Cortex of kidney (tissue), 1 donor: ENCODE measurements at places on chromosomes 5 and 9.

- no peak for DNase-seq
Observed at GRCh38 chr9:78630966-78631365, 334.0 kb downstream of the PSAT1 start.

DNA sequence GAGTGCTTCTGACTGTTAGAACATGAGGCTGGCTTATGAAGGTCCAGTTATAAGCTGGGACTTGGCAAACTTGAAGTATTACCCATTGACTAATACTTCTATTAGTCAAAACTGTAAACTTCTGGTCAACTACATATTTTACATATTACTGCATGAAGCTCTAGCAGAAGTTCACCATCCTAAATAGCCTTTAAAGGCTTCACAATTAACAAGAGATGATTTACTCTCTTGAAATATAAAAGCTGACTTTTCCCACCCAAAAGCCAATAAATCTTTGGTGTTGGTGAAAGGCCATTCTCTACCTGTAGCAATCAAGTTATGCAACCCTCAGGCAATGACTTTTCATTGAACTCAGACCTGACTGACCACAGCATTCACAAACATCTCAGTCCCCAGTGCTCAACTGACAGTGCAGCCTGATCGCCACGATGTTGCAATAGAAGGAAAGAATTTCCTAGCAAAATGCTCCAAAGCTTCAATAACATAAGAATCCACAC, 345.6 kb downstream of the EBF1 start:
- no peak for DNase-seq

DNA sequence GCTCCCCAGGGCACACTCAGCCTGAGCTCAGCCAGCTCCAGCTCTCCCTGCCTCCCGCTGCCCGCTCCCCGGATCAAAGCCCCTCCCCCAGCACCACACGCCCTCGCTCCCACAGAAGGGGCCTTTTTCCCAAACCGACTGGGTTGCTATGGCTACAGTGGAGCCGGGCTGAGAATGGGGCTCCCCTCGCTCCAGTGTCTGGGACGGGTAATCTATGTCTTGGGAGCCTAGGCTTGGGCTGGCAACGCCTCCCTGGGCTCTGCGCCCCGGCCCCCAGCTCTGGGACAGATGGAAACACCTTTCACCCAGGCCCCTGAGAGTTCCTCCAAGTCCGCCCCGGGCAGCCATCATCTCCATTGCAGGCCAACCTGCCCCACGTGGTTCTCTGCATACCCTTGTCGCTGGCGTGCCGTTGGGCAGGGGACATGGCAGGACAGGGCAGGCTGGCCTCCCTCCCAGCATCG, 29.6 kb downstream of the NOTCH1 start:
- DNase-seq = no peak

- no peak for DNase-seq
Observed at GRCh38 chr5:75005561-75005960, 46.8 kb downstream of the GCNT4 start.

GRCh38 chr5:170407062-170407461, 17.9 kb upstream of the KCNMB1 start:
- DNase-seq = no peak

DNA sequence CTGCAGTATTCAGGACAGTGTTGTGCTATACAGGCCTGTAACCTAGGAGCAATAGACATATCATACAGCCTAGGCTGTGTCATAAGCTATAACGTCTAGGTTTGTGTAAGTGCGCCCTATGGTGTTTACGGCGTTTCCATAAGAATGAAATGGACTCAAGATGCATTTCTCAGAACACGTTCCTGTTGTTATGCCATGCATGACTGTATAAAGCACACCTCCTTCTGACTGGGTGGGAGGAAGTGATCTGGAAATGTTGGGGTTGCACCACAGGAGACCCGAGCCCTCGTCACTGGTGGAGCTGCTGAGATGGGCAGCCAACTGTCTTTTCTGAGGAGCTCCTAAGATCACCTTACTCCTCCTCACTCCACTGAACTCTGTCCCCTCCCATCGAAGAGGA, 391.3 kb upstream of the DAP start:
- no peak for DNase-seq

DNA sequence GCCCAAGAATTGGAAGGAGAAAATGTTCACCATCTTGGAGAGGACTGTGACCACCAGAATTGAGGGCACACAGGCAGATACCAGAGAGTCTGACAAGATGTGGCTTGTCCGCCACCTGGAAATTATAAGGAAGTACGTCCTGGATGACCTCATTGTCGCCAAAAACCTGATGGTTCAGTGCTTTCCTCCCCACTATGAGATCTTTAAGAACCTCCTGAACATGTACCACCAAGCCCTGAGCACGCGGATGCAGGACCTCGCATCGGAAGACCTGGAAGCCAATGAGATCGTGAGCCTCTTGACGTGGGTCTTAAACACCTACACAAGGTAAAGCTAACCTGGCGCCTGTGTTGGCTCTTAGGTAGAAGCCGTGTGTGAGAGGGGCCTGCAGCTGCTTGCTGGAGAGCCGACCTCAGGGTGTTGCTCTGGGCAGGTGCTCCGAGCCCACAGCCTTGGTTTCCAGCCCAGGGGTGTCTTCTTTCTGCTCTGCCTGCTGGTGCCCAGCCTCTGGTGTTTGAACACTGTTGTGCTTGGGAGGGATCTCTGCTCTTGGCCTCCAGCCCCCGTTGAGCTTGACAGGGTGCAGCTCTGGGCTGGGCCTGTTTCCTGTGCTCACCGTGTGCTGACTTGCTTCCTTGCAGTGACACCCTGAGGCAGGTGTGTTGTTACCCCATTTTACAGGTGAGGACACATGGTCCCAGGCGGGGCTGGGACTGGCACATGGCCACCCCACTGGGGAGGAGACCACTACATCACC, 10.9 kb downstream of the EXOC3 start:
- DNase-seq = no peak

DNA sequence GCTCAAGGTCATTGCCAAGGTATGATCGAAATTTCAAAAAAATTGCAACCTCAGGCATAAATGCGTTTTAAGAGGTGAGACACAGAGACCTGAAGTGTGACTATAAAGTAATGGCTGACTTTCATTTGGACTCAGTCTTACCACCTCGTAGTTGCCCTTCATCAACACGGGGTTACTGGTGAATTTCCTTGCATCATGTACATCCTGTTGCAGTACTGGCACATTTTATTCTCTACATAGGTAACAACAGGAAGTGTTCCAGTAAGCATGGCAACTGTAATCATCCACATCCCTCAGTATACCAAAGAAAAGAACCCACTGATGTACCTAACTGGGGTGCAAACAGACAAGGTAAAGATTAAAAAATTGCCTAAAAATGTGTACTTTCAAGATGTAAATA, 29.3 kb downstream of the MOCS2 start:
- DNase-seq = no peak

GRCh38 chr9:88741335-88741734, 206.4 kb downstream of the NXNL2 start:
- DNase-seq = no peak

DNA sequence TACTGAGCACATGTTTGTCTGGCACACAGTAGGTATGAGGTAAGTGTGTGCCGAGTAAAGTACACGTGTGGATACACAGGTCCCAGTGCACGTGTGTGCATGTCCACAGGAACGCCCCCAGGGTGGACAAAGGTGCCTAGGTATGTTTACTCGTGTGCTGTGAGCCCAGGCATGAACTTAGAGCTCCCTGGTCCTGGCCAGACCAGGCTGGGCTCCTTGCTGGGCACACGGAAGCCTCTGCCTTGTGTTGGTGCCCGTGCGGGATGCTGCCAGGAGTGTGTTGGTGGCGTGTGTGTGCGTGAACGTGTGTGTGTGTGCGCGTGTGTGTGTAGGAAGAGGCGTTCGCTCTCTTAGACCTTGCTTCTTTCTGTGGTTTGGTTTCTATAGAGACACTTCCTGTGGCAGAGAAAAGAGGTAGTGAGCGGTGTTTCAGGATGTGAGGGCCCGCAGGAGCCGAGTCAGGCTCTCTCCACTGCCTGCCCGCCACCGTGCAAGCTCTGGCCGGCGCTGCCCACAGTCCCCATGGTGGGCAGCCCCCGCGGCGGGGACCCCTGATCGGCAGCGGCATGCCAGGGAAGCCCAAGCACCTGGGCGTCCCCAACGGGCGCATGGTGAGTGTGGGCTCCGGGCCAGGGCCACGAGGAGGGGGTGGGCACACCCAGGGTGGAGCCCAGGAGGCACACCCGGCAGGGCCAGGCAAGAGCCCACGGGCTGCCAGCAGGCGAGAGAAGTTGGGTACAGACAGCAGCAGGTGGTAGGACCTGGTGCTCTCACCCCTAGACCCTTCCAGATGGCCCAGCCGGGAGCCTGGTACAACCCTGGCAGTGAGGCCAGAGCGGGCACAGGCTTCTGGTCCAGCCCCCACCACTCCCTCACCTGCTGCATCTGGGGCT, at the start of gene RGS14:
Gene RGS14, plus strand, starts transcription at position 466 of the 893 bp plus-strand sequence. Its CDS starts 101 bp downstream, at position 567.
- DNase-seq = no peak

DNA sequence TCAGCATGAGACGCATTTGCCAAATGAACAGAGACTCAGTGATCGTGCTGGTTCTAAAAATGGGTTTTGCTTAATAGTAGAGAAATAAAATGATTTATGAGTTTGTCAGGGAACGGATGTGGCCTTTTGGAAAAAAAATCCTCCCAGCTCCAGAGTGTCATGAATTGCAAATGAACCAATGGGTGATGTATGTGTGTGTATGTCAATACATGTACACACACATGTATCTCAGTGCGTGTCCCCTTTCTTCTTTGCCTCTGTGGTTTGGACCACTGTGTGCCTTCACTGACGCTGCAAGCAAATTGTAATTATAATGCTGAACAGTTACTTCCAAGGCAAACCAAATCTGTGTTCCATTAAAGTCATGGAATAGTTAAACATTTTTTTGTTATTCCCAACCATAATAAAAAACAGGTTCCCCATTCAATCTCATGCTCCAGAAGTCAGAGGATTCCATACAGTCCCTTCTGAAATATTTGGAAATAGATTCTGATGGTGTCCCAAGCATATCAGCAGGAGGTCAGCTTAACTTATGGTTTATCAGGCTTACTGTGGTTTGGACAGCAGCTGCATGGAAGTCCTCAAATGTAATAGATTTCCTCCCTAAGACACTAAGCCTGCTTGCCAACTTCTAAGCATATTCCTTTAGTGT, 630.5 kb downstream of the ACTL7B start:
- DNase-seq = no peak

- no peak for DNase-seq
Observed at GRCh38 chr9:87707805-87708506, 18.0 kb upstream of the CTSL start.

- DNase-seq = no peak
Observed at GRCh38 chr5:173592050-173592669, 24.3 kb downstream of the BOD1 start.

- DNase-seq = no peak
Observed at GRCh38 chr5:115458003-115458409, 86.6 kb downstream of the FEM1C start.

DNA sequence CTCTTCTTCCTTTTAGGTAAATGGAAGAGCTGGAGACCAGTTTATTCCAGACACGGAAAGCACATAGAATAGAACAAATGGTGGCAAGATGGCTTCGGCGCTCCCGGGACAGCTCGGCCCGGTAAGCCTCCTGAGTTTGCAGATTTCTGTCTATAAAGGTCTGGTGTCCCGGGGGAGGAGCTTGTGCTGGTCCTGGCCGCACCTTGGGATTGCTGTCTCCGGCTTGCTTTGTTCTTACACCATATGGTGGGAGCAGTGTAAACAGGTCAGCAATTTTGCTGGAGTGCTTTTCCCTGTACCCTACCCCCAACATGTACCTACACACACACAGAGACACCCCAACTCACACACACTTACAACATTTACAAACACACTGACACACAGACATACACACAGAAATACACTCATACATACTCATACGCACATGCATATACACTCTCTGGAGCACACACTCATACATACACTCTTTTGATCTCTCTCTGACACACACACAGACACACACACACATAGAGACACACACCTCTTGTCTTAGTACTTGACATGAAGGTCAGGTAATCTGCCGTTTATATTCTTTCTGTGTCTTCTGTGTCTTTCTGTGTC, 42.0 kb downstream of the FRMPD1 start:
- no peak for DNase-seq

DNA sequence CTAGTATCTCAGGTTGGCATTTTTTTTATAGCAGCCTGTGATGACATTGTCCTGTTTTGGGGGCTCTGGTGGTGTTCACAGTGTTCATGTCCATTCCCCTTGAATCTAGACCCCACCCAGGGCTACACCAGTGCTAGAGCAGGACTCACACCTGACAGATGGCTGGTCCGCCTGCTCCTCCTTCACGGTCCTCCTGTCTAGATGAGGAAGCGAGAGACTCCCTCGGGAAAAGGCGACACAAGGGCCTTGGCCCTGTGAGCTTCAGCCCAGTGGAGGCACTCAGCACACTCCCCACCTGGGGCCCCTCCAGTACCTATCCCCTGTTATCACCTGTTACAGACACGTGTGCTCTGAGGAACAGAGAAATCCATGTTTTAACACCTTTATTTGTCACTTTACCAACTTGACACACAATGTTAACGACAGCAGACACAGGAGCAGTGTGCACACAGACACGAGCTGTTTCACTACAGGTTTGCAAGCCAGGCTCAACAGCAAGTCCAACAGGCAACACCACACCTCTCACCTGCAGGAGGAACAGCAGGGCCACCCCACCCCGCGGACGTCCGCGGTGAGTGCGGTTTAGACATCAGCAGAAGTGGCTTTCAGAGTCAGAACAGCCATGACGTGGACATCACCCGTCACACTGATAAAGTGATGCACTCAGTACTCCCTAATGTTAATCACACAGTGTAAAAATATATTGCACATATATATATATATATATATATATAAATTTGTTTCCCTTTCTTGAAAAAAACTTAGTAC, 33.5 kb downstream of the TPPP start:
- no peak for DNase-seq

GRCh38 chr5:80008995-80009765, 18.1 kb upstream of the MTX3 start:
- DNase-seq = no peak

DNA sequence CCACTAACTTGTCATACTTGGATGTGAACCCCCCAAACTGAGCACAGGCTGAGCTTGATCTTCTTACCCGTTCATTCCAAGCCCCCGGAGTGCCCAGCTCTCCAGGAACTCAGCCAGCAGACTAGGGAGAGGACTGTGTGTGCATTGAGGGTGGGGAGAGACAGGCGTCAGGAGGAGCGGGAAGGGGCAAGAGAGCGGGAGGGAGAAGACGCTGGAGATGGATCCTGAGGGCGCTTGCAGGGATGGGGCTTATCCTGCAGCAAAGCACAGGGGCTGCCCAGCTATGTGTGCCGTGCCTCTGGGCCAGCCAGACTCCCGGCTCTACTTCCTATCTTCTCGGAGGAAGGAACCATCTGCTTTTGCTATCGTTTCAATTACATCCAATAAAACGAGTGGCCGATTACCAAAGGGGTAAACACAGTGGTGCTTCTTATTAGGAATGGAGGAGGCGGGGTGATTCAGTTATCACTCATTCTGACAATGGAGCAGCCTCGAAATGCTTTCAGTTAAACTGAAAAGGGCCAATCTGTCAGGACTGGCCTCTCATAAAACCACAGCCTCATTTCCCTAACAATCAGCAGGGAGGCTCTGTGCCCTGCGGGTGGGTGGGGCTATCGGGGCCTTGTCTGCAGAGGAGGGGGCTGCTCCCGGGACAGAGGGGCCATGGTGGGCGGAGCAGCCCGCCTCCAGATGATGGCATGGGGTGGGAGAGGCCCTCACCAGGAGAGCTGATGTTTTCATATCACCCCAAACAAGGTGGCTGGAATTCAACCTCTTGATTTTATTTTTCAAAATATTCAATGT, 168.2 kb downstream of the DAB2IP start:
- DNase-seq = no peak
